ENCODE measurements at places on chromosomes 12 and 14.

GRCh38 chr12:1978078-1978862 is 26.0 kb downstream of the DCP1B start:
- ATAC-seq: no peak

DNA sequence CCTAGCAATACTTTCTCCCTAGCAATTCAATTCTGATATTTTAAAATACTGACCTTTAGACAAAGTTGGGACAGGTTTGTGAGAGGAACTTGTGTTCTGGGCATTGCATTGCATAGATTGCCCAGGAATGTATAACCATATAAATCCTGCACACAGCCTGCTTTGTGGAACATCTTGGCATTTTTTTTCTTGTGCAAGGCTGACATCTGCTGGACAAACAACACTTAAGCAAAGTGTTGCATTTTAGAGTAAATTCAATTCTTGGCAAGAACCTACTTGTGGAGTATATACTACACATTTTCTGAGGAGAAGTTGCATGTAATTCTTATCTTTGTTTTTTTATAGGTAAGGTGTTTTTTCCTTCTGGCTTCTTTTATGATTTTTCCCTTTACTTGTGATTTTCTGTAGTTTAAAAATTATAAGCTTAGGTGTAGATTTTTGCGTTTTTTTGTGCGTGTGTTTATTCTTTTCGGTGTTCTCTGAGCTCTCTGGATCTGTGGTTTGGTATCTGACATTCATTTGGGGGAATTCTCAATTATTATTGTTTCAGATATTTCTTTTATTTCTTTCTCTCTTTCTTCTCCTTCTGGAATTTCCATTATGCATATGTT is 26.4 kb downstream of the TESPA1 start:
- ATAC-seq: no peak

- no peak for ATAC-seq
Measured at GRCh38 chr12:114342656-114343055, 63.3 kb downstream of the TBX5 start.

DNA sequence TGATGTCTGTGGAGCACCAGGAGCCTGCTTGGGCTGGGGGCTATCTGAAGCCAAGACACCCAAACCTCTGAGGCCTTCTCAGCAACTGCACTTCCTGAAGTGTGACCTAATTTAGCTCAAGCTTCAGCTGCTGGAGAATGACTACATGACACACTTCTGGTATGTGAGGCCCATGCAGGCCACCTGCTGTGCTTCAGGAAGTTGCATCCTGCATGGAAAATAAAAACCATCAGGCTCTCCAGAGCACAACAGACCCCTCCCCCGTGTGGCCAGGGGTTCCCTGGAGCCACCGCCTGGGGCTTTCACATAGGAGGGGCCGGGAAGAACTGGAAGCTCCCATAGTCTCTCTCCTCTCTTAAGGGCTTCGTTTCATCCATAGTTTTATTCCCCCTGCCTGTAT is 217.7 kb downstream of the SLC15A4 start:
- no peak for ATAC-seq

GRCh38 chr12:52059582-52060497 is 8.6 kb downstream of the NR4A1 start:
- no peak for ATAC-seq

DNA sequence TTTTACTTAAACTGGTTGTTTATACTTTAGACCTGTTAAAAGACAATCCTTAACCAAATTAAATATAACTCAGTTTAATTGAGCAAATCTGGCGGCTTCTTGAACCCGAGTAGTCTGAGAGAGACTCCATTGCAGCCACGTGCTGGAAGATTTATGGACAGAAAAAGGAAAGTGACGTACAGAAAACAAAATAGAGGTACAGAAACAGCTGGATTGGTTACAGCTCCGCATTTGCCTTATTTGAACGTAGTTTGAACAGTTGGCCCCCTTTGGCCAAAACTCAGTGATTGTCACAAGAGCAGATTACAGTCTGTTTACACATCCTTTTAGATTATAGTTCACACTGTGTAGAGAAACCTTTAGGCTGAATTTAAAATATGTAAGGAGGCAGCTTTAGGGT is 155.9 kb downstream of the RAD51B start:
- ATAC-seq: no peak

GRCh38 chr14:88599761-88600439 is 37.1 kb downstream of the ZC3H14 start:
- ATAC-seq: peak; percentile 96

DNA sequence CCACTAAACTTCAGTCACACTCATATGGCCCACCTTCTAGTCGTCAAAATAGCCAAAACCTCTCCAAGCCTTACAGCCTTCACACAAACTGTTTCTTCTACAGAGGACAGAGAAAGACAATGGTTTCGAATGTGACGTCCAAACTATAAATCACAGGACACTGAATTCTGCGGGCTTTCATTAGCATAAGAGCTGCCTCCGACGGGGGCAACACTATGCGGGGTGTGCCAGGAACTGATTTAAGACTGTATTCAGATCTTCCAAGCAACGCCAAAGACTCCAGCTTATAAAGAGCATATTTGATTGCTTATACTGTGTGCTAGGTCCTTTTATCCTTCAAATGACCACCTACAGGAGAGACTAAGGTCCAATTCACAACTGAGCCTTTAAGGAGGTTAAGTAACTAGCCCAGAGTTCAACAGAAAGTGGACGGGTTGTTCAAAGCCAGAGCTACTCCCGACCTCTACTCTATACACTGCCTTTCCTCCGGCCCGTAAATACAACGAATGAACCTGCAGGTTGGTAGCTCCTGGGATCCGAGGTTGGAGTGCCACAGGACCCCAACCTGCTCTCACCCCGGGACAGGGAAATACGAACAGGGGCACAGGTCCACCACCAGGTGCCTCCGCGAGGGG is 575 bp downstream of the L2HGDH start:
- ATAC-seq: no peak

DNA sequence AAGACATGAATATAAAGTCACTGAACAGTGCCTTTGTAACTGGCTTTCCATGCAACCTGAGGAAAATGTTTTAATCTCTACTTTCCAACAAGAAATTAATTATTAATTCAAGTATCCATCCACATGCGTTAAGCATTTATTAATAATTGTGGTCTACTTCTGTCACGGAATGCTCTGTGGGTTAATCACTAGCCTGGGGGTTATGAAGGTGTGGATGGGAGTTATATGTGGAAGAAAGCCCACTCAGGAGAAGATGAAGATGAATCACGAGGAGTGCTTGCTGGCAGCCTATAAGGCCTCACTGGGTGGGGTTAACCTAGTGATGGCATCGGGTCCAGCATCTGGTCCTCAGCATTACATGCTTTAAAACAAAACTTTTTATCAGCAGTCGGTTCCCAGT is 99.5 kb upstream of the AVPR1A start:
- ATAC-seq: no peak

DNA sequence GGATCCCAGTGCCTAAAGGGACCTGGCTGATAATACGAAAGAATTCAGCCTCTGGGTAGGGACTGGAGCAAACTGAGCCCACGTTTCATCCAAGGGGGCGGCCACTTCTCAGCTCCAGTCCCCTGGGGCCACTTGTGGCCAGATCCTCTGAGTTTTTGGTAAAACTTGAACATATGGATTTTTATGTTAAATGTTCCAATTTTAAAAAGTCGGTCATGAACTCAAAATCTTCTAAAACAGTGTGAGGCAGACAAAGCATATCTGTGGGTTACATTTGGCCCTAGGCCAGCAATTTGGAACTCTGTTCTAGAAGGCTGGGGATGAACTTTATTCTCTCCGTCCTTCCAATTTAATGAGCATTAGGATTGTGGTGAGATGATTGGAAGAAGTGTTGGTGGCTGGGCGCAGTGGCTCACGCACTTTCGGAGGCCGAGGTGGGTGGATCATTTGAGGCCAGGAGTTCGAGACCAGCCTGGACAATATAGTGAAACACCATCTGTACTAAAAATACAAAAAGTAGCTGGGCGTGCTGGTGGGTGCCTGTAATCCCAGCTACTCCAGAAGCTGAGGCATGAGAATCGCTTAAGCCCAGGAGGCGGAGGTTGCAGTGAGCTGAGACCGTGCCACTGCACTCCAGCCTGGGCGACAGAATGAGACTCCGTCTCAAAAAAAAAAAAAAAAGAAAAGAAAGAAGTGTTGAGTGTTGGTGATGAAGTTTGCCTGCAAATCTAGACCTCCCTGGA is 3.0 kb upstream of the PPP1CC start:
- no peak for ATAC-seq

GRCh38 chr14:60107477-60107876 is 15.8 kb downstream of the PCNX4 start:
- no peak for ATAC-seq

DNA sequence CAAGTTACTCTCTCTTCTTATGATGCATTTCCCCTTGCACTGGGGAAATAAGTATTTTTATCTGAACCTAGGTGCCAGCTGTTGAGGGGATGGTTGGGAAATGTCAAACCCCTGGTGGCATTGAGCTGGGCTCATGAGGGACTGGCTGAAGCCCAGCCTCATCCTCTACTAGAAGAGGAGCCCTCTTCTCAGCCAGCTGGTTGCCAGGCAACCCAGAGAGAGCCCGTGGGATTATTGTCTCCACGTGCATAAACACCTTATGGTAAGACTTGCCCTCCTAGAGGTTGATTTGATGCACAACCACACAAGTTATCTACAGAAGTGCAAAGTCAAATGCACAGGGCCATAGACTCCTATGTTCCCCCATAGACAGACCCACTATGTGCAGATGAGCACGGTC is 89.8 kb downstream of the WSCD2 start:
- ATAC-seq: no peak

DNA sequence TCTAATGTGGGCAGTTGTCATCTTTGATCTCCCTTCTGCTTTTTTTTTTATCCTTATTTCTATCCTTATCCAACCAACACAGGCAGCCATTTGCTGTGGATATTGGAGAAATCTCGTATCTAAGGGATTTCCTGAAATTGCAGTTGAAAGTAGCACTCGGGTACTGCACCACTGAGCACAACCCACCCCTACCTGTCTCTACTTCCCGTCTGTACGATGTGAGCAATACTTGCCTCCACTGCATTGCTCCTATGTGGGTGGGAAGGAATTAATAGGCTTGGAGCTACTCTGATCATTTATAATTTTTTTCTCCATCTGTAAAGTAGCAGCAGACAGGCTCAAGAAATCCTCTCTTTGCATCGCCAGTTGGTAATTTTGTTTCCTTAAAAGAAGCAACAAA is 300.4 kb downstream of the SNAPC1 start:
- no peak for ATAC-seq

DNA sequence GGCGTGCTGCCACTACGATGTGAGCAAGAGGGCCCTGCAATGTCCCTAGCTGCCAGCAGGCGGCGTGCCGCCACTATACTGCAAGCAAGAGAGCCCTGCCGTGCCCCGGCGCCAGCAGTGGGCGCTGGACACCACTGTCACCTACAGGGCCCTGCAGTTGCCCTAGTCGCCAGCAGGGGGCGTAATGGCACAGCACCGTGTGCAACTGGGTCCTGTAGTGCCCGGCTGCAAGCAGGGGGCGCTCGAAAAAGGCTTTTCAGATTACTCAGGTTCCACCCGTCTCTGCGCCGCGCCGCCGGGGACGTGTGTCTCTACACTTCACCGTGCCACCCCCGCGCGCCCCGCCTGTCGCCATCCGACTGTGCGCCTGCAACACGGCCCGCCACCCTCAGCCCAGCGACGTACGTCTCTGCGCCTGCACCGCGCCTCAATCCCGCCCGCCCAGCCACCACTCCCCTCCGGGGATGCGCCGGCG is 1356.9 kb downstream of the TMEM121 start:
- no peak for ATAC-seq

GRCh38 chr14:91253795-91254323 is 9.4 kb upstream of the GPR68 start:
- ATAC-seq: no peak

- no peak for ATAC-seq
Measured at GRCh38 chr12:42484996-42485395, 104.5 kb downstream of the PRICKLE1 start.

DNA sequence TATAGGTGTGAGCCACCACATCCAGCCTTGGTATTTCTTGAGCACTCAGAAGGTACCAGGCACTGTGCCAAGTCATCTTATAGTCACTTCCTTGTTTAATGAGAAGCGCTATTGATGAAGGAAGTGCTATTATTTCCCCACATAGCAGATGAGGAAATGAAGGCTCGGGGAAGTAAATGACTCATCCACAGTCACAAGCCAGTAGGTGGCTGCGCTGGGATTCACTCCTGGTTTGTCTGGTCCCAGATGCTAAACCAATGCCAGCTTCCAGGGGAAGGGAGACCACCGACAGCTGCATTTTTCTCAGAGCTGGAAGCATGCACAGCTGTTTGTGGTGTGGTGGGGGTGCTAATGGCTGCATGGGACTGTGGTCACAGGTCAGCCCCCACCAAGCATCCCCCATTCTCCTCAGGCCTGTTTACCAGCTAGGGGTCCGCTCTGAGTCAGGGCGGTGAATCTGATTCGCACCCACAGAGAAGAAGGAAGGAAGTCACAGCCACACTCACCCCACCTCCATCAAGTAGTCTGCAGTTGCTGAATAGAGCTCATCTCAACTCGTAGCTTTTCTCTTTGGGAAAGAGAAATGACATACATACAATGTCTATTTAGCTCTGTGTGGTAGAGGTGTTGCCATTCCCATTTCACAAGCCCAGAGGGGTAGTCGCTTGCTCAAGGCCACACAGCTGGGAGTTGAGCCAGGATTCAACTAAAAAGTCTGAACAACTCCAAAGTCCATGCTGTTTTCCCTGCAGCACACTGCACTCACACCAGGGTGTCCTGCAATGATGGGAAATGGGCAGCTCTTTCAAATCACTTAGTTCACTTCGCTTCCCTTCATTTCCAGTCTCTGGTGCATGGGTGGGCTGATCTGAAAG is 6.3 kb upstream of the LTBP2 start:
- peak; percentile 83 for ATAC-seq

- ATAC-seq: no peak
Measured at GRCh38 chr12:104371043-104371870, 67.7 kb downstream of the EID3 start.

GRCh38 chr14:93019970-93020369 is 95.8 kb downstream of the ITPK1 start:
- ATAC-seq: no peak

DNA sequence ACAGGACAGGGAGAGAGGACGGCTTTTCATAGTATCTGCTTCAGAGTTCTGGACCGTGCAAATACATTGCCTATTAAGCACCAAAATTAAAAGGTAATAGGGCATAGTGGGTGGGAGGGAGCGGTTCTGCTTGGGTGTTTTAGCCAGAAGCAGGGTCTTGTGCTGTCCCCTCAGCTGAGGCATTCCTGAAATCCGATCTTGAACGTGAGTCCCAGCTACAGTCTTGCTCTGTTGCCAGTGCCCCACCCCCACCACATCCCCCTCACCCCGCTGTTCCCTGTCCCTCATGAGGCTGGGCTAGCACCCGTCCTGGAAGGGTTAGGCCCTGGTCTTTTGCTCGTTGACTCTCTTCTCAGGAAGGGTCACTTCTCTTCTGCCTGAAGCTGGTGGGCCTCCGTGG is 48.6 kb downstream of the AACS start:
- no peak for ATAC-seq

DNA sequence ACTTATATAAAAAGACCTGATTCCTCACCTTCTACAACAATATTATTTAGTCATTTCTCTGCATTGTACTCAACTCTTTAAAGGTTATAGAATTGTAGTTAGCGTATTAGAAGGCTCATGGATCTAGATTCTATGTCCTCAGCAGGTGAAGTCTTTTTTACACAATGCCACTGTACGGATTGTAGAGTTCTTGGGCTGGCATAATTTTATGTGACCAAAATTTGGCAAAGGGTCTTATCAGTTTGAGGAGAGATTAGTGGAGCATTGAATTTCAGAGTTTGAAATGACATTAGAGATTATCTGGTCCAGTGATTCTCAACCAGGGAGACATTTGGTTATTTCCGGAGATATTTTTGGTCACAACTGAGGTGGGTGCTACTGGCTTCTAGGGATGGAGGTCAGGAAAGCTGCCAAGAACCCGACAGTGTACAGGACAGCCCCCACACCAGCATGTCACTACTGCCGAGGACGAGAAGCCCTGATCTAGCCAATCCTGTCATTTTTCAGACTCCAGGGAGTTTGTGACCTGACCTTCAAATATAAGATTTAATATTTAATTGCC is 63.9 kb downstream of the BICD1 start:
- ATAC-seq: no peak

Data from activated CD4-positive, CD25-positive, alpha-beta regulatory T cell treated with anti-CD3 and anti-CD28 coated beads, Interleukin-2, amount 50 U/mL, for 24 hours (primary cell).